ENCODE measurements at places on chromosomes 1 and 21.

- no peak for DNase-seq
Observed at GRCh38 chr1:28899267-28899666, 15.1 kb upstream of the EPB41 start.

DNA sequence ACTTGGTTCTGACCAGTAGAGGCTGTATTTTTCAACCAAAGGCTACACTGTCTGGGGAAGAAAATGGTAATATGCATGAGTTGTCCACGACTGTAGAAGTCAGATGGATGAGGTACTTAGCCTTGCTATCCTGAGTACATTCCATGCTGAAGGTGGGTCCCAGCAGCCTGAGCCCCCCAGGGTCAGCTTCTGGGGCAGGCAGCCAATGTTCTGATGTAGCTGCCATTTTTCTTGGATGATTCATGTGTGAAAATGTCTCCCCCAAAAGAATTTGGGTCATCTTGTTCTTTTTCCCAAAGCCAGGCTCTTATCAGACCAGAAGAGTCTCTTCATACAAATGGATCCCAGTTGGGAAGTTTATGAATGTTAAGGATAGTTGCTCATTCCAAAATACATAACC, 172.2 kb upstream of the UBE2U start:
- no peak for DNase-seq

DNA sequence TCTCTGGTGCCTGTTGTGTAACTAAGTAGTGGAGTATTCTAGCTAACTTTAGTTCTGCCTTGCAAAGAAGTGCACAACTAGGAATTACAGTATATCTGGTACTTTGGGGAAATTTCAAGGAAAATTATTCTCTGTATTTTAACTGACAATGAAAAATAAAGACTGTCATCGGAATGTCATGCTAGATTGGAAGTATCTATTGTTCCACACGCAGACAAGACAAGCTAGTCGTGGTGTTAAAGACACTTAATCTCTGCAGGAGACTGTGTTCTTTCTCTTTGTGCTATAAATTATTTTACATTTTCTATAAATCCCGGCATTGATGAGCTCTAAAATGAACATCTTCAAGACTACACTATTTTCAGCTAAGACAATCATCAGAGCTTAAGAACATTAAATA, 1068.8 kb upstream of the ADGRL4 start:
- no peak for DNase-seq

GRCh38 chr1:173628888-173629287, 6.2 kb upstream of the TEX50 start:
- no peak for DNase-seq

- DNase-seq, result no peak
Observed at GRCh38 chr1:234561319-234561718, 48.7 kb downstream of the IRF2BP2 start.

DNA sequence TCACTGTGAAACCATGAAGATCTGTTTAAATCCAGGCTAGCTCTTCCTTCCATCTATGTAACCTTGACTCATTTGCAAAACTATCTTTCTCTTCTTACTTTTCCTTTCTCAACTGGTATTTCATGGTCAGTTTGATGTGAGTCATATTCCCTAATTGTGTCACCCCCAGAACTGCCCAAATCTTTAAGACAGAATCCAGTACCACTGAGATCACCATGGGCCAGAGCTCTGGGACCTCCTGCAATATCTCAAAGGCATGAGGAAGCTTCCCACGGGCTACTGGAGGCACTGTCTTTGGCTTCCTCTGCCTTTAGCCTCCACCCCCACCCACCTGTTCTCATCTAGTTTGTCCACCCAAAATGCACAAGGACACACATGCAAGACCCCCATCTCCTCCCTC, 274.4 kb upstream of the FMN2 start:
- DNase-seq, result no peak

GRCh38 chr1:107782217-107782845, 182.6 kb downstream of the VAV3 start:
- no peak for DNase-seq

- DNase-seq, result no peak
Observed at GRCh38 chr1:74592580-74593355, 80.4 kb upstream of the LRRC53 start.

DNA sequence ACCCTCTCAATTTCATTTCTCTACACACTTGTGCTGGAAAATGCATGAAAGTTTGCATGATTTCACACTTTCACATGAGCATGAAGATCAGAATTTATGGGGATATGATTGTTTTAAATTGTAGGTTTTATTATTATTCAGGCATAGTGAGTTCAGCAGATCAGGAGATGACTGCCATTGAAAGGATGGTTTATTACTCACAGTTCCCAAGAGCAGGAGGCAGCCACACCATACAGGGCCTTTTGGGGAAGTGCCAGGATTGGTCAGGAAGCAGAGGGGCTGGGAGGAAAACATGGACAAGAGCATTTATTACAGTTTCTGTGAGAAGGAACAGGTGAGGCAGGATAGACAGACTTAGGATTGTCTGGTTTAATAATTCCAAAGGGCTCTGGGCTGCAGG, 114.6 kb upstream of the KCNJ15 start:
- no peak for DNase-seq

DNA sequence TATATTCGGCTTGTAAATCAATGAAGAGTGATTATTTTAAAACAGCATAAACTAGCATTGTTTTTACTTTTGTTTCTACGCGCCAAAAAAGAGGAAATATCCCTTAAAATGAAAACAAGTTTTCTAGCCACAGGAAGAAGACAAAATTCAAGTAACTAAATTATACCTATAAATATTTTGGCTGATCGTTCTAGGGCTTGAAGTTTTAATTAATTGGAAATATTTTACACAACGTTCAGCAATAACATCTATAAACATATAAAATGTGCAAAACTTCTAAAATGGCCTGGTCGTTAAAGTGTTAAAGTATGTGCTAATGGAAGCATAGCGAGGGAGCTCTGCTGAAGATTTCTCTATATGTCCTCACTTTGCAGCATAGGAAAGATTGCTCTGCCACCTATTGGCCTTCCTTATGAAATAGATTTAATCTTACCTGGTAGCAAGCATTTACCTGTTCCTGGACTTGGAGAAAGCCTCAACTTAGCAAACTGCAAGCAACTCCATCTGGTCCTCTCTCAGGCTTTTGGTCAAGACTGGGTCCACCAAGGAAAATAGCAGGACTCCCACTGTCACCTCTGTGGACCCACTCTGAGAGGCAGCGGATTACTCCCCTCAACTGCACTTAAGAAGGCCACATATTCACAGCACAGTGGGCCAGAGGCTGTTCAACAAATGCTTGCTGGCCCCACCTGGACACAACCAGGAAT, 351.3 kb upstream of the RUNX1 start:
- DNase-seq, result no peak

GRCh38 chr1:192580351-192580962, 4.9 kb downstream of the RGS1 start:
- no peak for DNase-seq

GRCh38 chr1:117114877-117115276, 6.7 kb downstream of the TRIM45 start:
- DNase-seq, result no peak
